ENCODE measurements at places on chromosomes 1 and 21.
A peak's percentile ranks its signal among the peaks of the same experiment; 100 is the strongest.

DNA sequence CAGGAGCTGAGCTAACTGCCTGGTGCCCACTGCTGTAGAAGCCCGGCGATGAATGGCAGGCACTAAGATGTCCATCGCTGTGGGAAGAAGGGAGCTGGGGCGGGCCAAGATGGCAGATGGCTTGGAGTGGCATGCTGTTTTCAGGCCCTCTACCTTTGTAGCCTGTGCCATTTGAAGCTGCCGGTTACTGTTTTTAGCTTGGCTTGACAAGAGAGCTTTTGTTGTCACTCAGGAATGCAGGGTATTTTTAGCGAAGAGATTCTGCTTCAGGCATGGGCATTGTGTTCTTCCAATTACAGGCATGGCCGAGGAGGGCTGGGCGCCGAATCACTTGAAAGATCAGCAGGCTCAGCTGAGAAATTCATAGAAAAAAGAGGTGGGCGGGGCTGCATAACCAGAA lies 348.7 kb downstream of the RPS6KC1 start:
- no peaks in the 10 kb centered on the region for H3K4me1 ChIP-seq
- H3K36me3 ChIP-seq = no peaks in the 10 kb centered on the region
- H3K27me3 ChIP-seq = no peaks in the 10 kb centered on the region
- no peak overlapping the region for H3K4me3 ChIP-seq
- H3K27ac ChIP-seq = no peak overlapping the region
- DNase-seq = no peak

DNA sequence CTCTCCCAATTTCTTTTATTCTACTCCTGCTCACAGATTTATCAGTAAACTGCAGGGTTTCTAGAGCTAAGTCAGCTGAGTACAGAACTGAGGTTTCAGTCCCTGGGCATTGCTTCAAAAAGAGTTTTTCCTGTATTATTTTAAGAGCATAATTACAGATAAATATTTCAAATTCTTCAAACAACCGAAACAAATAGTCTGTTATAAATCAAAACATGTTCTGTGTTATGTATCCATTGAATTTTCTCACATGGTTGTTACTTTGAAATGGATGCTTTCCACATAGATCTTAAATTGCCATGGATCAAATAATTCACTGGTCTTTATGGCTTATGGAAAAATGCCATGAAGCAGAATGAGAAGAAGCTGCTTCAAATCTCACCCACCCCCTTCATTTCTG lies 64.5 kb downstream of the LRRC8C start:
- H3K4me1 ChIP-seq = peaks cover 94% of the 10 kb centered on the region
- no peaks in the 10 kb centered on the region for H3K27me3 ChIP-seq
- peak overlapping the region; percentile 90 for H3K27ac ChIP-seq

DNA sequence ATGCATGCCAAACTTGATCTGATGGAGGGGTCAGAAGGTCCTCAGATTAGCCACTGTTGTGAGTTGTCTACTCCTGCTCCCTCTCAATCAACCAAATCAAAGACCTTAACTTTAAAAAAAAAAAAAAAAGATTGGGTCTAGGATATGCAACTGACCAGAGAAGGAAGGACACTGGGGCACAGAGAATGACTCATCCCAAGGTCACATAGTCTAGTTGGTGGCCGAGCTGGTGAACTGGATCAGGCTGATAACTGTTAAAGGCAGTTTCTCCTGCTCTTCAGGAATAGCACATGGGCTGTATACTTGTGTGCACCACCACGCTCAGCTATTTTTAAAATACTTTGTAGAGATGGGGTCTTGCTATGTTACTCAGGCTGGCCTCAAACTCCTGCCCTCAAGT lies 14.8 kb upstream of the S100A7 start:
- no peak overlapping the region for H3K27ac ChIP-seq
- H3K4me3 ChIP-seq = no peak overlapping the region
- H3K36me3 ChIP-seq = no peaks in the 10 kb centered on the region
- no peak for DNase-seq
- peaks cover 7% of the 10 kb centered on the region for H3K27me3 ChIP-seq

GRCh38 chr1:61301824-61302657 lies 219.7 kb downstream of the NFIA start:
- H3K4me3 ChIP-seq = peak overlapping the region; percentile 30
- peaks cover 4% of the 10 kb centered on the region for H3K27me3 ChIP-seq
- H3K4me1 ChIP-seq = peaks cover 36% of the 10 kb centered on the region
- no peak for DNase-seq
- H3K27ac ChIP-seq = peak overlapping the region; percentile 95

DNA sequence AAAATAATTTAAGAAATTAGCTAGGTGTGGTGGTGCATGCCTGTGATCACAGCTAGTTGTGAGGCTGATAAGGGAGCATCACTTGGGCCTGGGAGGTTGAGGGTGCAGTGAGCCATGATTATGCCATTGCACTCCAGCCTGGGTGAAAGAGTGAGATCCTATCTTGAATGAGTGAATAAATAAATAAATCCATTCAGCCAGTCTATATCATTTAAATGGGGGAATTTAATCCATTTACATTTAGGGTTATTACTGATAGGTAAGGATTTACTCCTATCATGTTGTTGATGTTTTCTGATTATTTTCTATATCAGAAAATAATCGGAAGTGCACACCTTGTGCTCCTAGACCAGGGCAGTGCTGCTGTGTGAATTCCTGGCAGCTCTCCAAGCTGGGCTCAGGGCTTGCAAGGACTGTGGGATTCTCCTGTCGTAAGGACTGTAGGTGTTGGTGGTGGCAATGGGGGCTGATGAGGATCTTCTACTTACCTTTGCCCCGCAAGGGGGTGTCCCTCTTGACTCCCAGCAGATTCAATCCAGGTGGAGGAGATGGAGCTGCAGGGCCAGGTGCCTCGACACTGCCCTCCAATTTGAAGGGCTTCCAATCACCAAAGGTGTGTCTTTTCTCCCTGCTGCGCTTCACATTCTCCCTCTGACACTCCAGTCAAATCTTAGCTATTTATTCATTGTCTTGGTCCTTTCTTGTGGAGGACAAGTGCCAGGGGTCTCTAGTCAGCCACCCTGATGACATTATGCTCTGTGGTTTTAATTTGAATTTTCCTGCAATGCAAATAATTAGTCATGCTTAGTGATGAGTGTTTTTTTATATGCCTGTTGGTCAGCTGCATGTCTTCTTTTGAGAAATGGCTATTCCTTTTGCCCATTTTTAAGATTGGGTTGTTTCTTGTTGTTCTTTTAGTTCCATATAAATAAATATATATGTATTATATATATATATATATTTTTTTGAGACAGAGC lies 14.1 kb upstream of the TRAPPC10 start:
- H3K36me3 ChIP-seq = no peaks in the 10 kb centered on the region
- no peak for DNase-seq
- H3K27me3 ChIP-seq = no peaks in the 10 kb centered on the region
- no peak overlapping the region for H3K27ac ChIP-seq

GRCh38 chr1:234962340-234962989 lies 166.2 kb downstream of the TOMM20 start:
- H3K27me3 ChIP-seq = no peaks in the 10 kb centered on the region
- peak overlapping the region; percentile 93 for H3K27ac ChIP-seq
- H3K4me3 ChIP-seq = peak overlapping the region; percentile 59
- peak; percentile 47 for DNase-seq
- peaks cover 79% of the 10 kb centered on the region for H3K4me1 ChIP-seq
- peaks cover 4% of the 10 kb centered on the region for H3K36me3 ChIP-seq

GRCh38 chr1:76543495-76543894 lies 323.8 kb upstream of the ST6GALNAC5 start:
- no peak for DNase-seq
- H3K27me3 ChIP-seq = no peaks in the 10 kb centered on the region
- H3K36me3 ChIP-seq = no peaks in the 10 kb centered on the region
- H3K27ac ChIP-seq = no peak overlapping the region
- no peaks in the 10 kb centered on the region for H3K4me1 ChIP-seq

DNA sequence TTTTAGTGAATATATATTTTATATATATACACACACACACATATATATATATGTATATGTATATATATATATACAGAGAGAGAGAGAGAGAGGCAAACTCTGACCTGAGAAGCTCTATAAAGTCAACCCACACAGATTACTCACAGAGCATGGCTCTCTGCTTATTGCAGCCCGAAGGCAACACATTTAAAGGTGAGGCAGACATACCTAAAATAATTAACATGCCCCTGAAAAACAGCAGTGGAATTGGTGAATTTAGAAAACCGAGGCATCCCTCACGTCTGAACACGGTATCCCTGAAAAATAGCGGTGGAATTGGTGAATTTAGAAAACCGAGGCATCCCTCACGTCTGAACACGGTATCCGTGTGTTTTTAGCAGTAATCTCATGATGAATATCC lies 228.2 kb downstream of the KIF26B start:
- no peak for DNase-seq
- H3K27ac ChIP-seq = no peak overlapping the region
- no peaks in the 10 kb centered on the region for H3K36me3 ChIP-seq
- H3K4me1 ChIP-seq = peaks cover 21% of the 10 kb centered on the region

- no peak for DNase-seq
- no peak overlapping the region for H3K4me3 ChIP-seq
- H3K27ac ChIP-seq = no peak overlapping the region
- H3K27me3 ChIP-seq = peaks cover 2% of the 10 kb centered on the region
- peaks cover 6% of the 10 kb centered on the region for H3K4me1 ChIP-seq
These were observed 43.8 kb downstream of the RBM11 start for GRCh38 chr21:14259747-14260146.

DNA sequence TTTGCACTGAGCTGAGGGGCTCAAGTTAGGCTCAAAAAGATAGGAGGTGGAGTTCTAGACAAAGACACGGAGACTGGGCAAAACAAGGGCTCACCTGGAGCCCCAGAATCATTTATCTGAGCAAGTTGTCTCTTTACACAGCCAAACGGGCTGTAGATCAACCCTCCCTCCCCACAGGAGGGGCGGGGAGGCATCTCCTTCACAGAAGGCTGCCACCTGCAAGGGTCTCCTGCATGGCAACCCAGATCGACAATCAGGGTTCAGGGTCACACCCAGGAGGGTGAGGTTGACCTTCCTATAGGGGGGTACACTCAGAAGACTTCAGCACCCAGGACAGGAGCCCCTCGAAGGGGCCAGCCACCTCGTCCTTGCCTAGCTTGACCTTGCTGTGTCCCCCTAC lies 84.0 kb downstream of the CD247 start:
- peak overlapping the region; percentile 51 for H3K27ac ChIP-seq
- H3K27me3 ChIP-seq = no peaks in the 10 kb centered on the region
- peaks cover 63% of the 10 kb centered on the region for H3K4me1 ChIP-seq
- H3K36me3 ChIP-seq = peaks cover 93% of the 10 kb centered on the region
- no peak for DNase-seq

- H3K4me3 ChIP-seq = no peak overlapping the region
- H3K27ac ChIP-seq = no peak overlapping the region
- DNase-seq = no peak
- H3K27me3 ChIP-seq = no peaks in the 10 kb centered on the region
- H3K36me3 ChIP-seq = no peaks in the 10 kb centered on the region
These were observed 116.3 kb upstream of the CACYBP start for GRCh38 chr1:174883409-174883808.

GRCh38 chr1:154819628-154820590 lies 50.2 kb downstream of the KCNN3 start:
- H3K4me3 ChIP-seq = no peak overlapping the region
- peaks cover 1% of the 10 kb centered on the region for H3K4me1 ChIP-seq
- no peaks in the 10 kb centered on the region for H3K36me3 ChIP-seq
- no peak for DNase-seq
- H3K27me3 ChIP-seq = no peaks in the 10 kb centered on the region

- H3K27ac ChIP-seq = no peak overlapping the region
- peaks cover 24% of the 10 kb centered on the region for H3K36me3 ChIP-seq
- H3K27me3 ChIP-seq = no peaks in the 10 kb centered on the region
- no peak for DNase-seq
These were observed 83.6 kb downstream of the CAMTA1 start for GRCh38 chr1:6868660-6869380.

DNA sequence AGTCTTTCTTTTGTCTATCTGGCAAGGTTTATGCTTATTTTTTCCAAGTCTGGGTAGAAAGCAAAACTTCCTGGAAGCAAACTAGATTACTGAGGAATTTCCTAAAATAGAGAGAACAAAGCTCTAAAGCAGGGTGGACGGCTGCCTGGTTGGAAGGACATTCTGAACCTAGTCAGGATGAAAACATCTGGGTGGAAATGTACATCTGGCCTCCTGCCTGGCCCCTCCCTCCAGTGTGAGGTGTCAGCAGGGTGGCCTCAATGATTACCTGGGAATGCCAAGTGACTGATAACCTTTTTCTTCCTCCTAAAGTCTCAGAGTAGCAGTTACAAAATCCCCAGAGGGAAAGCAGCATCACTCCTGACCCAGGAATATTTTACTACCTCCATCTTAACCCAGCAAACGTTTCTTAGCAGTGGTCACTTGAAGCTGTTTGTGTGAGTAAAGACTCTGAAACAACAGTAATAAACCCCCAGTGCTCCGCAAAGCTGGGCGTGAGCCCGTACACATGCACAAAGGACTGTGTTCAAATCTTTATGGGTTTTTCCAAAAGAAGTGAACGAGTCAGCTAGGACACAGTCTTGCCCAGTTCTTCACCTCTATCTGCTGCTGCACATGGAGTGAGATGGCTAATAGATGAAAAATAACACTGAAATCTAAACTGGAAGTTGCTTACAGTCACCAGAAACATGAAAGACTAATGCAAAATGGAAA lies 18.9 kb downstream of the ANGPTL7 start:
- no peak overlapping the region for H3K27ac ChIP-seq
- no peak overlapping the region for H3K4me3 ChIP-seq
- no peaks in the 10 kb centered on the region for H3K27me3 ChIP-seq
- peaks cover 99% of the 10 kb centered on the region for H3K36me3 ChIP-seq

DNA sequence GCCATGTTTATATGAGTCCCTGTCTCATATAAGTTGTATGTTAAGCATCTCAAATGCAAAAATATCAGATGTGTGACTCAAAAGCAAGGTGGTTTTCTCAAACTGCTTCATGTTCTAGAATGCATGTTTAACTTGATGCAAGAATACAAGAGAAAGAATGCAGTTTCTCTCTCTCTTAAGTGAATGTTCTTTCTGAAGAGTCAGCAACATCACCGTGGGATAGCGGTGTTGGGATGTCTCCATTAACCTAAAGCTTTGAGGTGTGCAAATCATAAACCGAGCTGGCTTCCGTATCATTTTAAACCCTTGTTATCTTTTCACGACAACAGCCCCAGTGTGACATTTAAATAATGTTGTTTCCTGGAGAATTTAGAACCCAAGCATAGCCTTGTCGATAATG lies 48.4 kb upstream of the TARBP1 start:
- H3K36me3 ChIP-seq = no peaks in the 10 kb centered on the region
- H3K4me1 ChIP-seq = peaks cover 7% of the 10 kb centered on the region
- no peak overlapping the region for H3K27ac ChIP-seq
- no peak overlapping the region for H3K4me3 ChIP-seq

- no peak for DNase-seq
- H3K27me3 ChIP-seq = no peaks in the 10 kb centered on the region
- H3K4me3 ChIP-seq = no peak overlapping the region
- H3K27ac ChIP-seq = no peak overlapping the region
These were observed 144.1 kb upstream of the HOOK1 start for GRCh38 chr1:59670662-59671061.

- no peaks in the 10 kb centered on the region for H3K27me3 ChIP-seq
- peak overlapping the region; percentile 100 for H3K27ac ChIP-seq
- peak overlapping the region; percentile 94 for H3K4me3 ChIP-seq
- peak; percentile 82 for DNase-seq
- peaks cover 100% of the 10 kb centered on the region for H3K36me3 ChIP-seq
These were observed 9.7 kb downstream of the CD2 start for GRCh38 chr1:116763787-116764465.

- H3K36me3 ChIP-seq = peaks cover 11% of the 10 kb centered on the region
- H3K4me3 ChIP-seq = peak overlapping the region; percentile 84
- no peaks in the 10 kb centered on the region for H3K27me3 ChIP-seq
- H3K27ac ChIP-seq = peak overlapping the region; percentile 73
- peak; percentile 70 for DNase-seq
These were observed 992 bp downstream of the TENT5C start for GRCh38 chr1:117606649-117607430.

Data from activated T-cell treated with anti-CD3 and anti-CD28 coated beads, Interleukin-2, amount 50 U/mL, for 24 hours (primary cell).